ENCODE measurements at places on chromosomes 12 and 14. TPM values are rescaled to one million over a fixed set of nuclear protein-coding genes. Genes with fewer than 3 reads are reported as not detected.

Gene SLC38A4
- total RNA-seq, result 518 TPM

Gene PYGL
- 99.1 TPM for total RNA-seq

Gene PAX9
- total RNA-seq, result not detected

DNA sequence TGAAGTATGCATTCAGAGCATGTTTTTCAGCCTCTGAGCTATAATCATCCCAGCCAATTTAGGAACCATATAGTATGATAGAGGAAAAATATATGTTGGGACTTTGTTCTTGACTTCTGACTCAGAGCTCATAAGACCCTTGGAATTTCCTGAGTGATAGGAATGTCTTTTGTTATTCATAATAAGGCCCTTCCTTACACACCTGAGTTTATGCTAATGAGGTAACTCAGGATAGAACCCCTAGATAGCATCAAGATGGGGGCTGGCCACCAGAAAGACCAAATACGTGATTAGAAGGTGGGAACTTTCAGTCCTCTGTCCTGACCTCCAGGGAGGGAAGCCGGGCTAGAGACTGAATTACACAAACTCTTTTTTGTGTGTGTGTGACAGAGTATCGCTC is 32.4 kb upstream of the PLEK2 start:
- DNase-seq, result no peak

DNA sequence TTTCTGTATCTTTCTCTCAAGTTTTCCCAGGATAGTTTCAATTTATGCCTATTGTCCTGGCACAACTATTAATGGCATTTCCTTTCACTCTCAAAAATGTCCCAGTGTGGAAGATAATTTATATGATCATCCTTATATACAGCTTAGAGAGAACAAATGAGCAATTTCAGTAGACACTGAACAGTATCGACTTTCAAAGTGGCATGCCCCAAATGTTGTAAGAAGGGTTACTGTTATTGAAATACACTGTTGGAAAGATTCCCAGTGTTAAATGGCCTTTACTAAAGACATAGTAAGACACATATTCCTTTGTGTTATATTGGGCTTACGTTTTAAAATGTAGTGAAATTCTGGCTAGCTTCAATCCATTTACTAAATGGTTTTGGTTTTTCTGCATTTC is 202.3 kb upstream of the CDKN3 start:
- DNase-seq, result no peak

DNA sequence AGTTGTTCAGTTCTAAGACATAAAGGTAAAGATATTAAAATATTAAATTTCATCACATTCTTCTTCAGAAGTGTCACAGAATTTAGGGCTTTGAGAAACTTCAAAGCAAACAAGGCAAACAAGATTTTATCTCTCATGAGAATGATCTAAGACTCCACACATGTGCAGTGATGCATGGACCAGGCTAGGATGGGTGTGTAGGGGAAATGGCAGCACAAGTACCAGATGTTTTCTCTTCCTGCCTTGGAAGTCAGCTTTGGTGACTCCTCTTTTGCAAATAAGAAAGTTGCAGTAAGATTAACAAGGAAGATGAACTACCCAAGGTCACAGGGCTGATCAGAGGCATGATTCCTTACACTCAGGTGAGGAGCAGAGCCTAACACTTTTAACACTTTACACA is 163.8 kb upstream of the LMNTD1 start:
- no peak for DNase-seq

DNA sequence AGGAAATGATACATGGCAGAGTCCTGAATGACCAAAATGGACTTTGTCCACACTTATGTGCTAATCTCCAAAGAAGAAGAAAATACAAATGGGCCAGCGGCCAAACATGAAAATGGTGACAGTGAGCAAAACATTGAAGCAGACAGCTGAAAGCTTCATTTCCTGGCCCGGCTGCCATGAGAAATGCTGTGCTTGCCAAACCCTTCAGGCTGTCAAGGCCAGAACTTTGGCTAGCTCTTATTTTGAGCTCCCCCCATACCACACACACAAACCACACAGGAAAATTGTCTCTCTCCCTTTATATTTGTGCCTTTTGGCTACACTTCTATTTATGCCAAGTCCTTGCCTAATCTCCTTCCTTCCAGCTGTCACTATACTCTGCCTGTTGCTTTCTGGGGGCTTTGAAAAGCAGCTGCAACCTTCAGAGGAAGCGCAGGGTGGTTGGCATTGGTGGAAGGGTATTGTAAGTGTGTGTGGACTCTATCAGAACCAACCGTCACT is 323.8 kb downstream of the RAD51B start:
- no peak for DNase-seq

DNA sequence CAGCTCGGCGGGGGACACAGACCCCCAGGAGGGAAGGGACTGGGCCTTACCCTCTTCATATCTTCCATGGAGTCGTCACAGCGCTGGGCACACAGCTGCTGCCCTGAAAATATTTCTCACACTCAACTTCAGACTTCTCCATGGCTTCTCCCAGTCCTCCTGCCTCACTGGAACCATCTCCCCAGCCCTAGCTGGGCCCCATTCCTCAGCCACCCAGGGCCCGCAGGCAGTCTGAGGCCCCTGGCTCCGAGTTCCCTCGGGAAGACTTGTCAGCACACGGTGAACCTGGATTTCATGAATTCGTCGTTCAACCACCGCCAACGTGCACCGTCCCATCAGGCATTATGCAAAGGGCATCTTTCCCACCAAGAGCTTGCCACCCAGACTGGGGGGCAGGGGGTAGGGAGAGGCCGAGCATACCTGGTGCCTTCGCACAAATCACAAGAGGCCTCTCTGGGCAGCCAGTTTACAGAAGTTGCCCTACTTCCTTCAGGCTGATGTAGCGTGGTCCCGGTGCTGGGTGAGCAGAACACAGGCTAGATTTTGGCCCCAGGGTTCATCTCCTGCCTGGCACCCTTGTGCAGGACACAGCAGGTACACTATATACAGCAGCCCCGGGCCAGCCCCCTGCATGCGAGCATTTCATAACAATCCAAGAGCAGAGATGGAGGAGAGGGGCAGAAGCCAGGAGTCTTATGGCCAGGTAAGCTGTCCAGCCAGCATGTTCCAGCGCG is 44.2 kb downstream of the LTBP2 start:
- DNase-seq, result no peak

DNA sequence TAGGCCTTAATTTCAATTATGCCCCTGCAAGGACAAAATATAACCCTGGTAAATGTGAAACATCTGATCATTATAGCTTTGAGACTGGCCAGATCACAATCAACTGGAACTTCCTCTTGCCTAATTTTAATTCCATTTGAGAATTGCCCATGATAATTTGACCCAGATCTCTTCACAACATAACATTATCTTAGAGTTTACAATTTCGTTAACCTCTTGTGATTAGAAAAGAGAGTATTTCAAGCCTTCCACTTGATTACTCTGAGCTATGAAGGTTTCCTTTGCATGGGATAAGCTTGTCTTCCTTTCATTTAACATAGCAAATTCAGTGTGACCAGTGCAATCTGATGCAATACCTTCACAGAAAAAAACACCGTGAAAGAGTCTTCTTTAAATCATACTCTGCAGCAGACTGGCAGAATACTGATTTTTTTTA is 143.6 kb downstream of the DUSP6 start:
- DNase-seq, result no peak

GRCh38 chr14:101191721-101192660 is 288.5 kb upstream of the RTL1 start:
- peak; percentile 31 for DNase-seq

- DNase-seq, result no peak
Observed at GRCh38 chr14:94340533-94340932, 17.4 kb upstream of the SERPINA6 start.

DNA sequence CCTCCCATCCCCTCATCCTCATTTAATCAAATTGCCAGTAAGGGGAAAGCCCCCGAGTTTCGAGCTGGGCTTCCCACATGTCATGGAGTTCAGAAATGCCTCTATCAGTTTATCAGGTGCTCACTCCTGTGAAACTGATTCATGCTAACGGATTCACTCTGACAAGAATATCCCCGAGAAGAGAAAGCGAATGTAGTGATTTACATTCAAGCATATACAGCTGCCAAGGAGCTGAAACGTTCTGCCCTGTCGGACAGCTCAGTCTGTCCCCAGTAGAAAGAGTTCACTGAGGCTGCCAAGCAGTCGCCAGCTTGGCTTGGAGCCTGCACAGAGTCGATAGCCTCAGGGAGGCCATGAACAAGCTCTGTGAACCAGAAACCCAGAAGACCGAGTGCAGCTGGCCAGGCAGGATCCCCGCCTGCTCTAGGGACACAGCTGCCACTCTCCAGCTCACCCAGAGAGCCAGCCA is 88.4 kb downstream of the TMCC3 start:
- DNase-seq, result peak; percentile 89

- DNase-seq, result no peak
Observed at GRCh38 chr12:104846056-104846767, 111.9 kb downstream of the SLC41A2 start.

DNA sequence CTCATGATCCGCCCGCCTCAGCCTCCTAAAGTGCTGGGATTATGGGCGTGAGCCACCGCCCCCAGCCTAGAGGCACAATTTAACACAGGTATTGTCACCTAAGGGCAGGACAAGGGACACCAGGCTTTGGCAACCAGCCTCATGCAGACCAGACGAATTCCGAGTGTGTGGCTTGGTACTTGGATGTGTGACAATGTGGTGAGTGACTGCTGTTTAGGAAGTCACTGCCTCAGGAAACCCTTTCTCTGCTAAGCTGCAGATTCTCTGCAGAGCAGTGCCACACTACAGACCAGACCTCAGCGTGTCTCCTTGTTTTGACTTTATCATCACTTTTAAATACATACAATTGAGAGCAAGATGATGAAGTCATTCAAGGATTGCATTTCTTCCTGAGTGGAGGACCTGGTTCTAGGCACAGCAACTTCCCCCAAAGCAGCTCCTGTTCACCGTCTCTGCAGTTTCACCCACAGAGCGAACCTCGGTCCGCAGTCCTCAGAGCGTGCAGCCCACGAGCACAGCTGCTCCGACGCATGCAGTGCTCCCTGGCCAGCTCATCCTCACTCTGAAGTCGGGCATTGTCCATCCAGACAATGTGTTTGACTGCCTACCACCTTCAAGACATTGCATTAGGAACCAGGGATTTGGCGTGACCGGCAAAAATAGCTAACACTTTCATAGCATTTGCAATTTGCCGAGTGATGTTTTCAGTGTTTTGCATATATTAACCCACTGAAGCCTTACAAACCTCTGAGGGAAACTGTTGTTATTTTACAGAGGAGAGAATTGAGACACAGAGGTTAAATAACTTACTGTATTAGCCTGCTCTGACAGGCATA is 235.2 kb downstream of the CHST11 start:
- DNase-seq, result no peak

DNA sequence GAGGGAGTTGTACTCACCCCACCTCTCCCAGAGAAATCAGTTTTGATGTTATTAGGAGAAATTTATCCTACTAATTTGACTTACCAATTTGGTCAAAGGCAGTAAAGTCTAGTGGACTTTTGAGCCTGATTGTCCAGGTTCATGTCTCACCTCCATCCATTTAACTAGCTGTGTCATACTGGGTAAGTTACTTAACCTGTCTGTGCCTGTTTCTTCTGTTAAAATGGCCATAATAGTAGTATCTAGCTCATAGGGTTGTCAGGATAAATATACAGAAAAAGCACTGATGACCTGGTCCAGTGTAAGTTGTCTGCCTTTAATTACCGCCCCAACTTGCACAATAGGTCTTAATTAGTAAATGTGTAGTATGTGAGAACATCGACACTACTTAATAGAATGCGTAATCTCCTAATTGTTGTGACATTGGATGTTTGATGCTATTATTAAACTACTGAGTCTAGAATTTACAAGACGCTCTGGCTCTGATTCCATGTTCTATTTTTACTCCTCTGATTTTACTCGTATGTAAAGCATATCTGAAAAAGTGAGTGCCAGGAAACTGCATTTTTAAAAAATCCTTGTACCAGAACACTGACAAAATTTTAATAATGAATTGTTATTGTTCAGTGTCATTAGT is 1.5 kb downstream of the RAB21 start:
- no peak for DNase-seq
